ENCODE measurements at places on chromosomes 11 and 22.

- DNase-seq: no peak
Observed at GRCh38 chr22:17359501-17359900, 9.8 kb upstream of the CECR2 start.

- no peak for DNase-seq
Observed at GRCh38 chr11:123047947-123048293, 14.0 kb downstream of the HSPA8 start.

- DNase-seq: no peak
Observed at GRCh38 chr11:14981507-14981906, 9.4 kb upstream of the CALCA start.

- no peak for DNase-seq
Observed at GRCh38 chr11:43269254-43269918, 42.4 kb upstream of the API5 start.

DNA sequence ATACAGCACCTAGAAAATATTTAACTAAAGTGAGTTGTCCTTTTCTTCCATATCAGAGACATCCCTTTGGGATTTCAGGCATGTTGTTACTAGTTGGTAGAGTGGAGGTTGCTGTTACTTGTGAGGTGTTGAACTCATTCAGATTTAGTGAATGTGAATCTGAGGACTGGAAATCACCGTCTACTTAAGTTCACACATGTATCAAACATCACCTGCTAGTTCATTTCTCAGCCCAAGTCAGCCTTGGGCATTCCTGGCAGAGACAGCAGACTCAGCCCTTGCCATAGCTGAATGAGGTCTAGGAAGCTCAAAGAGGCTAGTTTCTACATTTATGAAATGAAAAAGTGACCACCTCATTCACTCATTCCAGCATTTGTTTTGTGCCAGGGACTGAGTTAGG lies 9.7 kb downstream of the KDELR3 start:
- DNase-seq: no peak

DNA sequence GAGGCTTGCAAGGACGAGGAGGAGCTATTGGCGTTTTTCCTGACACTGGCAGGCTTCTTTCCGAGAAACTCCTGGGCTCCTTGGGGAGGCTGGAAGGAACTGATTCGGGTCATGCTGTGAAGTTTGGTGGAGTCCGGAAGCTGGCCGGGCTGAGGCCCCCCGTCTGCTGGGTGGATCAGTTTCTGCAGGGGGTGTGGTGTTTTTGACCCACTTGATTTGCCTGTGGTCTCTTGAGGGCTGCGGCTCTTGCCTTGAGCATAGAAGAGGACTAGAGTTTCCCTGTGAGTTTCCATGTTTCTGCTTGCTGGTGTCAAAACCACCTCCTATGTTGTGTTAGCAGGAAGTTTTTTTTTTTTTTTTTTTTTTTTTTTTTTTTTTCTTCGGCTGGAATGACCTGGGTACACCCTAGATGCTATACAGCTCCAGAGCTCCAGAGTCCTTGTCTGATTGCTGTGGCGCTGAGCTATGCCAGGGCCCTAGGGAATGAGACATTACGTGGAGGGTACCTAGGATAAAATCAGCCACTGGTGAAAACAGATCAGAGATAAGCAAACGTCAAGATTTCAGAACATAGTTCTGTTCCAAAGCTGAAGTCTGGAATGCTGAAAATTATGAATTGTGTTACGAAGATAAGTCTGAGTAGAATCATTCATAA lies 728 bp downstream of the TBC1D22A start:
- peak; percentile 63 for DNase-seq

DNA sequence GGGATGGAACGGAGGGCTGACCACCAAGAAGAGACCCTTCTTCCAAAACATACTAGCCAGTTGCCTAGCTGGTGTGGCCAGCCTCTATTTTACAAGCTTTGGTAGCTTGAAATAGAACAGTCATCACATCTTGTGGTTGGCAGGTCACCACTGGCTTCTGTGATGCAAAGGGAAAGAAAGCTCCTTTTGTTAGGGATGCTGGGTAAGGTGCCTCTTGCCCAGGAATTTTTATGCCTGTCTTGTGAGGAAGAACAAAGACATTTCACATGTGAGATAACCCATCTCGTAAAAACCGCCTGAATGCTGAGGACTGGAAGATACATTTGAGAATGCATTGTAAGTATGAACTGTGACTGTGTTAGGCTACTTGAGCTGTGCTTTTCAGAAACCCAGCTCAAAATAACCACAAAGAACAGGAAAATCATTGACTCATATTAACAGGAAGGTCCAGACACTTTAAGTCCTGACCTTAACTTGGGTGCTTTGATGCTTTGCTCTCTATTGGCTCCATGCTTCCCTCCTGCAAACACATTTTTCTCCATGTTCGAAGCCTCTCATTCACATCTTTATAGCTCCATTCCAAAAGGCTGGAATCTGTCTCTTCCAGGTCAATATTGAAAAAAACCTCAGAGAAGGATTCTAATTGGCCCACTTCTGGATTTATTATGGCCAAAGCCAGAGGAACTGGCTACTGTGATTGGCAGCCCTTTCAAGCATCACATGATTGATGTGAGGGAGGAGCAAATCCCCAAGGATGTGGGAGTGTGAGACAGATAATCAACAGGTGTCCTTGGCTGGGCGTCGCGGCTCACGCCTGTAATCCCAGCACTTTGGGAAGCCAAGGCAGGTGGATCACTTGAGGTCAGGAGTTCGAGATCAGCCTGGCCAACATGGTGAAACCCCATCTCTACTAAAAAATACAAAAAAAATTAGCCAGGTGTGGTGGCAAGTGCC lies 53.9 kb downstream of the MICAL2 start:
- peak; percentile 90 for DNase-seq

- DNase-seq: no peak
Observed at GRCh38 chr11:34583818-34584217, 37.1 kb upstream of the EHF start.

- no peak for DNase-seq
Observed at GRCh38 chr11:94181526-94181925, 52.9 kb downstream of the PANX1 start.

DNA sequence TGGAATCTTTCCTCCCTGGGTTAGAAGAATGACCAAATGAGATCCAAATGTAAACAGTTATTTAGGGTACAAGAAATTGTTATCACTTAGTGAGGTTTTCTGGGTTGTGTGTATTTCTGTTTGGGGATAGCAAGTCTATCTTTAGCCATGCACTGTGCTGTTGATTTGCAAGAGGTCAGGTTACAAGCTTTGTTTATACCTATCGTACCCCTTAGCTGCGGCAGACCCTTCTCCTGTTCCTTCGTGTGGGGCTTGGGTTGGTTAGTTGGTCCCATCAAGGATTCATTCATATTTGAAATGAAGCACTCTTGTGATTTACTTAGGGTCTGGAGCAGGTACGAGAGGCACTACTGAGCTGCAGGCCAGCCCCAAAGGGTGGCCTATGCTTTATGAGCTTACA lies 72.6 kb downstream of the USP35 start:
- no peak for DNase-seq

DNA sequence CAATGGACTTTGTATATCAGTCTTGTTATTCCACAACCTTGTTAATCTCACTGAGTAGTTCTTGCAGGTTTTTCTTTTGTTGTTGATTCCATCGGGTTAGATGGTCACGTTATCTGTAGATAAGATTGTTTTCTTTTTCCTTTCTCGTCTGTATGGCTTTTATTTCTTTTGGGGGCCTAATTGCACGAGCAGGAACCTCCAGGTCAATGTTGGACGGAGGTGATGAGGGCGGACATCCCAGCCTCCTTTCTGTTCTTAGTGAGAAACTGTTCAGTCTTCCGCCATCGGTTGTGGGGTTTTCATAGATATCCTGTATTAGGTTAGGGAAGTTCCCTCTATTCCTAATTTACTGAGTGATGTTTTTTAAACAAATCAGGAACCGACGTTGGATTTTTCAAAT lies 4.8 kb upstream of the PRR33 start:
- no peak for DNase-seq

DNA sequence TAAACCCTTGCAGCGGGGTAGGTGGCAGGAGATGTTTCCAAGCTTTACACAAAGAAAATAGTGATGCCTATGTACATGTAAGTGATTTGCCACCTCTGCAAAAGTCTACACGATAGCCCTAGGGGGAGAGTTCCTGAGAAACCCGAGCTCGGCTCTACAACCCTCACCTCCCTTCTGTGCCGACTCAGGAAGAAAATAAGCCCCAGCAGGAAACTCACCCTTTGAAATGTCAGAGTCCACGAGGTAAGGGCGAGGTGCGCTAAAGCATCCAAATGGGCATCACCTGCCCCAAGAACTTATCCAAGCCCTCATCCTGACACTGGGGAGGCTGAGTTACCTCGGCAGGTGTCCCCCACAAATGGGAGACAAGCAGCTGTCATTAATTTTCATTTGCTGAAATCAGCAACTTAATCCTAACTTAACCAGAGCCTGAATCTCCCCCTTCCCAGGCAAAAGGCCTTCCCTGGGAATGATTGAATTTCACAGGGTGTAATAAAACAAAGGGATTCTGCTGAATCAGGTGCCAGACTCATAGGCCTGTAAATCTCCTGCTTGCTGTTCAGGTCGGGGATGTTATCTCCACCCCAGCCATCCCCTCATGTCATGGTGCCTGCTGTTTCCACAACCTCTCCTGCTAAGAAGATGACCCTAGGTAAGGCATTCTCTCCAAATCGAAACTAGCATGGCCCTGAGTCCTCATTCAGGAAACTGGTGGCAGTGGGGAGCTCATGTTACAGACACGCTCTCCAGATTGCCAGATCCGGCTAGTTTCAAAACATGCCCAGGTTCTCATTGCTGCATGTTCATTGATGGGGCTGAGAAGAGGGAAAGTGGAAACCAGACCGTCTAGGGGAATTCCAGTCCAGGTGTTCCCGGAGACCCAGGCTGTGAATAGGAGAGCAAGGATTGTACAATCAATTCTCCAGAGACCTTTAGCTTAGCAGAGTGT lies 105.3 kb upstream of the KIRREL3 start:
- DNase-seq: peak; percentile 6

- no peak for DNase-seq
Observed at GRCh38 chr11:19889531-19889930, 176.9 kb downstream of the NAV2 start.

GRCh38 chr11:57555393-57555792 lies 12.1 kb downstream of the UBE2L6 start:
- DNase-seq: no peak

- no peak for DNase-seq
Observed at GRCh38 chr22:32607086-32607485, 132.5 kb downstream of the FBXO7 start.

DNA sequence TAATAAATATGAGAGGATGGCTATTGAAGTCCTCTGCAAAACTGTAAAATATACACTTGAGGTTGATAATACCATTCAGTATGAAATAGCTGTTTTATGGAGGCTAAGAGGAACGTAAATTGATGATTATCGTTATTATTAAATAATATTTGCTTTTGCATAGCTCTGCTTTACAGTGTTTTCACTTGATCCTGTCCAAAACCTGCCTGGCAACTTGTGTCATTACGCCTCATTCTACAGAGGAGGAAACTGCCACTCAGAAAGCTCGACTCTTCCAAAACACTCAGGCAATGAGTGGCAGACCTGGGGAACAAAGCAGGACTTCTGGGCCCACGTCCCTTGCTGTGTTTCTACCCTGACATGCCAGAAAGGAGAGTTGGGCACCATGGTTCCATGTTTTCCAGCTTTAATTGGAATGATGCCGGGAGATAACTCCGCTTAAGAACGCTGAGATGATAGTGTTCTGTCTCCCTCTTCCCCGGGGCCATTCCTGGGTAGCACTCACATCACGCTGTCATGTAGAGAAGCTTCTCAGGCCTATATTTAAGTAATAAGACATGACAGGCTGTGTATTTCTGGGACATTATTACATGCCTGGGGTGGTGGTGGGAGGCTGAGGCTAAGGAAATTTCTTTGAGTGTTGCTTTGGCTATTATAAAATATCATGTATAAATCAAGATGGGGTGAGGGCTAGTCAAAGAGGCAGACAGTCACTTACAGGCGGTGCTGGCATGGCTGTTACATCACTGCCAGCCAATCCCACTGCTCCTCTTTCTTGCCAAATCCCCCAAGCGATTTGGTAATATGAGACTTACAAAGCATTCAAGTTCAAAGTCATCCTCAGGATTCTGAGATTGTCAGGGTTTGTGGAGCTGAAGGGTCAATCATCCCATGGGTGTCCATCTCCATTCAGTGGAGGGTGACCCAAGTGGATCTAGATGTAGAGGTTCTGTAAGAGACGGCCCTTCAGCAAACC lies 501.7 kb downstream of the INSC start:
- no peak for DNase-seq

DNA sequence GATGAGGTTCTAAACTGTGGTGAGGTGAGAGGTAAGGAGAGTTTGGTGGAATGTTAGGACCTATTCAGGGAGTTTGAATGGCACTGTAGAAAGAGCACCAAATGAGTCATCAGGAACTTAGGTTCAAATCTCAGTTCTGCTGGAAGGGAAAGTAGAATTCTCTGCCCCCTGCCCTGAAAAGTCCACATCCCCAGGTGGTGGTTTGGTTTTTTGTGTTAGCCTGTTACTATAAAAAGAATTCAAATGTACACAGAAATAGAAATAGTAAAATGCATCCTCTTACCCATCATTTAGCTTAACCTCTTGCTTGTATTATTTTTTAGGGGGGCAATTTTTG lies 20.2 kb downstream of the PPFIBP2 start:
- DNase-seq: no peak

DNA sequence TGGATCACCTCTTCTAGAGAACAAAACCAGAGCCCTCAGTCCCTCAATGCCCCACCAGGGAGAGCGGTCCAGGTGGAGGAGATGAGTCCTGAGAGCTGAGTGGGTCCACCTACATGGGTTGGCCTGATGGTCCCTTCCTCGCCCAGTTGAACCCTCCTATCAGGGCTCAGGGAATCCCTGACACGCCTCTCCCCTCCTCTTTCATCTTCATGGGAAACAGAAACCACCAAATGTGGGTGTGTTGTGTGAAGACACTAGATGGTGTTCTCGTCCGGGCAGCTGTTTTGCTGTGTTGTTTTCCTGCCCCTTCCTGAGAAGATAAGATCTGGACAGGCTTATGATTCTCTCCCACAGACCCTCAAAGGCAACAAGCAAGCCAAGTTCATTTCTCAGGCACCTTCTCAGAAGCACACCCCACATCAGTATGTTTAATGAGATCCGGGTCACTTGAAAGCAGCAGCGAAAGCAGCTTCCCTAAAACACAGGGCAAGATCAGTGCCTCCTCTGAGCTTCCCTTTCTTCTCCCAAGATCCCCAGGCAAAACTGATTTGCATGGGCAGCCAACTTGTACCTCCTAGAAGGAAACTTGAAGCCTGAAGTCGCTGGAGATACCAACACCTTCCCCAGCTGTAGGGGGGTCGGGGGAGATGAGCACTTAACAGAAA lies 35.3 kb upstream of the POU2AF1 start:
- no peak for DNase-seq

- no peak for DNase-seq
Observed at GRCh38 chr11:125371431-125371935, 124.6 kb downstream of the FEZ1 start.

- no peak for DNase-seq
Observed at GRCh38 chr11:96293598-96294021, 49.4 kb downstream of the MAML2 start.

- no peak for DNase-seq
Observed at GRCh38 chr11:7072401-7073028, 16.3 kb upstream of the RBMXL2 start.

Measured in PC-9 (cell line).